ENCODE measurements at places on chromosomes 7 and 10.
A peak's percentile ranks its signal among the peaks of the same experiment; 100 is the strongest.

DNA sequence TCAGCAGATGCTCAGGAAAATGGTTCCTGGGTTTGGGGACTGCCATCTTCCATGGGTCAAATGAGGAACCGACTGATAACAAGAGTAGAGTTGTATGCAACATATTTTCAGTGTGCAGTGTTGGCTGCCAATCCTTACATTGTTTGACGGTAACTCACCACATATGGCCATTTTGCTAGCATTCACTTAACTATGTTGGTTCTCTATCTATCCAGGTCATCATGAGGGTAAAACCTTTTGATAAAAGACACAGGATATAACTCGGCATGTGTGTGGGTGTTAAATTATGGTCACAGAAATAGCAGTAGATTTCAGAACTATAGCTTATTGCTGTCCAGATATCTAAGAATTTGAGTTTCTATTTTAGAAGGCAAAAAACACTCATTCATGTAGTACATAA is 140.7 kb upstream of the AOAH start:
- no peak for DNase-seq

GRCh38 chr7:45695249-45695995 is 121.3 kb downstream of the ADCY1 start:
- no peak for DNase-seq

DNA sequence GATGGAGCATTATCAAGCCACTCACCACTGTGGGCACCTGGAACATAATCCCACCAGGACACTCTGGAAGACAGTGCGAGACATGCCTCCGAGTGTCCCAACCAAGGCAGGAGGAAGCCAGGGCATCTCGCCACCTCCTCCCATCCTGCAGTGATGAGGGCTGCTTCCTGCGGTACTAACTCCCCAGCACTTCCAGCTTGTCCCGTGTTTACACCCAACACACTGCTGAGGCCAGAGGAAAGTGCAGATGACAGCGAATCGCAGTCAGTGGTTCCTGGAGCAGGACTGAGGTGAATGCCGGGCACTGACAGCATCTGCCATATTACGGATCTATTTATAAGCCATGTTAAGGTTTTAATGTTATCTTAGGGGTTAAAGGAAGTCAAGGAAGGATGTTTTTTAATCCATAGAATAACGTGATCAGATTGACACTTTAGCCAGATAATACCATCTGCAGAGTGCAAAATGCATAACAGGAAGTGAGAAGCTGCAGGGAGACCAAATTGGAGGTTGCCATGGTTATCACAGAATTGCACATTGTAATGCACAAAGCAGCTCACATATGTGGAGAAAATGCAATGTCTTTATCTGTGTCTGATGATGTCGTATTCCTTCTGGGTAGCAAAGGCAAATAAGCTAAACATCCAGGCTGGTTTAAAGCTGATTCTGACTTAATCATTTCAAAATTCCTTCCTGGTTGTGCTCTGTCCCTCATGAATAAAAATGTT is 314.1 kb upstream of the C7orf33 start:
- no peak for DNase-seq

DNA sequence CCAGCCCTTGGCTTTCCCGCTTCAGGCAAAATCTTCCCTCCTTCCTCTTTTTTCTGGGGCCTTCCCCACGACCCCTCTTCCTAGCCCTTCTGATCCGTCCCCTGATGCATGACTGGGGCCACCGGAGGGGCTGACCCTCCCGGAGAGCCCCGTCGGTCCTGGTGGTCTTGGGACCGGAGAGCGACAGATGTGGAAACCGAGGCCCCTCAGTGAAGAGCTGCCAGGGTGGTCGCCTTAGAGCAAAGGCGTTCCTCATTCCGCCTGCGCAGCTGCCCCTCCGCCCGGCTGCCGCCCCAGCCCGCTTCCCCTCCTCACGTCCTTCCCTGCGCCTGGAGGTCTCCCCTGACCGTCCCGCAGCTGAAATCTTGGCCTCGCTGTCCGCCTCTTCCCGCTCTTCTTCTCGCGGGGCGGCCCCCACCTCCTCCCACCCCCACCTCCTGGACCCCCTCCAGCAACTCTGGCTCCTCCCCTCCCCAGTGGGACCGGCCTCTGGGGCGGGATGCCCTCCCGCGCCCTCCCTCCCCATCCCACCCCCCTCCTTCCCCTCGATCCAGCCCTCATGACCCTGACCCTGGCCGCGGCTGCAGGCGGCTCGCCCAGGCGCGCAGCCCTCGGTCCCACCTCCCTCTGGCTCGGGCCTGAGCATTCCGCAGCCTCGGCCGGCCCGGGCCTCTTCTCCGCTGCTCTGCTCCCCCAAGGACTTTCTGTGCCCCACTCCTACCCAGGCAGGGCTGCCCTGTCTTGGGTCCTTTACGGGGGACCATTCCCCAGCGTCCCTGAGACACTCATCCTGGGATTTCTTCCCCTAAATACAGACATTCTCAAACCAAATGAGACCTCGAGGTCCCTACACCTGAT is at the start of gene RARRES2:
RARRES2 (minus strand) TSS at position 367 of the 858 bp plus-strand sequence. CDS start 1,020 bp downstream, outside the sequence.
- peak; percentile 59 for DNase-seq

DNA sequence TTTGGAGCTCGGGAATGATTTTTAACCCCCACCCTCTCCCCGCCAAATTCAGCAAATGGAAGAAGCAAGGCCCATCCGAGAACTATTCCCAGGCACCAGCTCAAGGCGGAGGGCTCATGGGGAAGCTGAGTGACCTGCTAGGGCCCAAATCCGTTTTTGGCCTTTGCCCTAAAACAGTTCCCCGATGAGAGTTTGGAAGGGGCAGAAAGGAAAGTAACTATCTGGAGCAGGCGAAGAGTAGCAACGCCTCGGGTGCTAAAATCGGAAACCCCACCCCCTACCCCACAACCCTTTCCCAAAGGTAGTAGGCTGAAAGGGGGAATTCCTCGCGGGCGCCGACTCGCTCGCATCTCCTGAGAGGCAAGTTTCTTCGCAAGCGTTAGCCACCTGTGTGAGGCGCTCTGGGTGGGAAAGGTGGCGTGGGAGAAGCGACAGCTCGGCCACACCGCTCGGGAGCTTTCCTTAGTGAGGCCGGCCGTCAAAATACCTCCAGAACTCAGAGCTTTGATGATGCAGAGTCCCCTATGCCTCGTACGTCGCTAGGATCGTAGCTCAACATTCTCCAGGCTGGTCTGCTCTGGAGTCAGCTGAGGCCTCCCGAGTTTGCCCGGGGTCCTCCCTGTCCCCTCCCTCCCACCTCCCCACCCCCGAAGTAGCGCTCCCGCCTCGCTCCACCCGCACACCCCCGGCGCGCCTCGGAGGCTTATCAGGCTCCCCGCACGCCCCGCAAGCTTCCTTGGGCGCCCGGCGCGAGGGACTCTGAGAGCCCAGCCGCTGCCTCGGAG is 642 bp upstream of the PRKG1 start:
- DNase-seq: no peak

GRCh38 chr10:37948210-37948609 is 28.2 kb downstream of the ZNF25 start:
- no peak for DNase-seq

- DNase-seq: peak; percentile 60
These were observed 214.5 kb downstream of the SNX13 start for GRCh38 chr7:17725821-17726220.

DNA sequence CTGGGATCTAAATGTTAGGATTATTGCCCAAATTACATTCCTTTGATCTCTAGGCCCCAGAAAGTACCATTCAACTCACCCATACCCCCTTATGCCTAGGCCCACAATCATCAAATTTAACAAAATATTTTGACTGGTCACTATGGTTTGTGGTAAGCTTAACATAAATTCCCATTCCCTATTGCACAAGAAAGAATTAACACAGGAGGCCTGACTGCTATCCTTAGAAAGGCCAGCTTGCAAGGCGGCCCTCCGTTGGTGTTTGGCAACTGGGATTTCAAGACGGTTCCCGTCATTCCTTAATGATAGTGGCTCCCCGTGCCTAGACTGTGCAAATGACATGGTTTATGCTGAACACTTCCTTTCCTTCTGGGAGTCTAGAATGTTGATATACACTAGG is 29.6 kb downstream of the ARHGAP21 start:
- peak; percentile 93 for DNase-seq

DNA sequence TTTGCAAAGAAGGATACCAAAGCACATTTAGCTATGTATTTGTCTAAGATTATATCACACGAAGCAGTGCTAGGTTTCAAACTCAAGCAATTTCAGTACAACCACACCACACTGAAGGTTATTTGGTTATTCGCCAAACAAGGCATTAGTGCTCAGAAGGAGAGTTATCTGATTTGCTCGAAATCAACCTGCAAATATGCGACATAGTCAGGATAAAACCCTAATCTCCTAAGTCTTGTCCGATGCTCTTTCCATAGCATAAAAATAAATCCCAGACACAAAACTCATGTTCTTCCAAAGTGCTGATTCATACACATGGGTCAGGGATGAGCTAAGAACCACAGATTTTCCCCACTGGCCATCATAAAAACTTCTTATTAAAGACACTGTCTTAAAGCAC is 1288.0 kb upstream of the SORCS1 start:
- DNase-seq: no peak

DNA sequence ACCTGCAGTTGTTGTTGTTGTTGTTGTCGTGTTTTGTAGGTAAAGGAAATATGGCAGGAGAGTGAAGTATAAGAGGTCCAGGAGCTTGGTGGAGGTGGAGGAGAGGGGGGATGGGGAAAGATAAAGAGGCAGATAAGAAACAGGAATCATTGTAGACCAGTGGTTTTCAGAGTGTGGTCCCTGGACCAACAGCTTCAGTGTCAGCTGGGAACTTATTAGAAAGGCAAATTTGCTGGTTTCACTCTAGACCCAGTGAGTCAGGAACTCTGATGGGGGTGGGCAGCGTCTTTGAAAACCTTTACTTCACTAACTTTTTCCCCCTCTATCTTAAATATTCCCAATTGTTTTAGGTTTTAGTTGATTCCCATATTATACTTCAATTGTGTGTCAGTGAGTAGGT is 241.5 kb downstream of the AUTS2 start:
- DNase-seq: no peak

DNA sequence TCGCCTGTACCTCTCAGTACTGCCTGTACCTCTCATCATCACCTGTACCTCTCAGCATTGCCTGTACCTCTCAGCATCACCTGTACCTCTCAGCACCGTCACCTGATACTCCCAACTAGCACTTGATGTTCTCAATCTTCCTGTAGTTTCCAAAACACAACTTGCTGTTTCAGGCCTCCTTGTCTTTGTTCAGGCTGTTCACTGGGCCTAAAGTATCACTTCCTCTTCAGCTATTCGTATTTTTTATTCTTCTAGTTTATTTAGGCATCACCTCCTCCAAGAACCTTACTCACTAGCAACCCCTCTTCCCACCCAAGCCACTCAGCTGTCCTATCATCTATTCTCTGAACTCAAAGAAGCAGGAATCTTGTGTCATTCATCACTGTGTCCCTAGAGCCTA is 24.1 kb downstream of the OR6B1 start:
- DNase-seq: no peak

GRCh38 chr10:114043532-114044246 is at the start of gene ADRB1:
Gene ADRB1 (plus strand): TSS chr10:114043866. CDS start chr10:114044133, 267 bp downstream.
- DNase-seq: peak; percentile 34

- DNase-seq: peak; percentile 80
These were observed 17.9 kb upstream of the AGK start for GRCh38 chr7:141533149-141533949.

DNA sequence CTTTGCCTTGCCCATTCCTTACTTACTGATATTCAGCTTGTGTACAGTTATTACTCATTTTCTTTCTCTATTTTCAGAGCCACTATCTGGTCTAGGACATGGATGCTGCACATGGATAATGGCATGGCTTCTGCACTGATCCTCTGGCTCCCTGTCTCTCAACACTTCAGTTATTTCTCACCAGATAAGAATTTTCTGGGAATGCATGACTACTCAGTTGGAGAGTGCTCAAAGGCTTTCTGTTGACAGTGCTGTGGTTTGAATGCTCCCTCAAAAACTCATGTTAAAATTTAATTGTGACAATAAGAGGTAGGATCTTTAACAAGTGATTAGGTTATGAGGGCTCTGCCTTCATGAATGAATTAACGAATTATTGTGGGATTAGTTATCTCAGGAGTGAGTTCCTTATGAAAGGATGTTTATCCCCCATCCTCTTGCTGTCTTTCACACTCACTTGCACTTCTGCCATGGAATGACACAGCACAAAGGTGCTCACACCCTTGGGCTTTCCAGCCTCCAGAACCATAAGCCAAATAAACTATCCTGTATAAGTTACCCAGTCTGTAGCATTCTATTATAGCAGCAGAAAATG is 16.1 kb upstream of the PIK3CG start:
- DNase-seq: peak; percentile 56

Measured in fibroblast of villous mesenchyme (primary cell).